Melanocyte of skin (primary cell): ENCODE measurements at places on chromosomes 1 and 21. TPM values are rescaled to one million over a fixed set of nuclear protein-coding genes. Genes with fewer than 3 reads are reported as not detected.

Gene NKAIN1
- total RNA-seq = under 0.01 and 1.0 TPM in 2 replicates

Gene MTFR1L
- total RNA-seq = 41.0 and 60.0 TPM in 2 replicates

Gene C8B
- not detected in 2 replicates for total RNA-seq

Gene NES
- 26.6 and 28.5 TPM in 2 replicates for total RNA-seq

Gene SELL
- under 0.01 TPM in 2 replicates for total RNA-seq

Gene PIAS3
- 5.2 and 9.5 TPM in 2 replicates for total RNA-seq

Gene PPIAL4G
- not detected in 2 replicates for total RNA-seq

Gene CRYAA
- total RNA-seq = not detected in 2 replicates

Gene ASPM
- total RNA-seq = 18.5 and 22.7 TPM in 2 replicates

Gene PRAMEF10
- total RNA-seq = not detected in 2 replicates

Gene SPATA46
- not detected in 2 replicates for total RNA-seq

Gene CXADR
- 6.5 and 22.0 TPM in 2 replicates for total RNA-seq

Gene ADAMTS4
- 15.3 and 18.6 TPM in 2 replicates for total RNA-seq

Gene SLAMF9
- 8.2 and 14.3 TPM in 2 replicates for total RNA-seq

Gene CCDC27
- total RNA-seq = not detected in 2 replicates

Gene PLA2G4A
- 17.4 and 28.9 TPM in 2 replicates for total RNA-seq

Gene SPRR2E
- total RNA-seq = not detected in 2 replicates

Gene PRAMEF33
- not detected in 2 replicates for total RNA-seq

Gene CLCA1
- not detected in 2 replicates for total RNA-seq

Gene NBPF8
- total RNA-seq = 3.8 and 9.8 TPM in 2 replicates

Gene OR6N1
- total RNA-seq = not detected in 2 replicates

Gene CFH
- 3.5 and 3.7 TPM in 2 replicates for total RNA-seq

Gene OR10J1
- not detected in 2 replicates for total RNA-seq

Gene C1QA
- not detected in 2 replicates for total RNA-seq

Gene CATSPERE
- total RNA-seq = 4.5 and 4.7 TPM in 2 replicates

Gene LENEP
- total RNA-seq = 0.67 and 1.7 TPM in 2 replicates

Gene KRTAP10-9
- total RNA-seq = not detected in 2 replicates

Gene BNIPL
- total RNA-seq = under 0.01 TPM in 1 of 2 replicates, not detected in the other

Gene RHOU
- 0.34 and 0.36 TPM in 2 replicates for total RNA-seq

Gene LGALS8
- 80.0 and 94.6 TPM in 2 replicates for total RNA-seq

Gene LAMC1
- total RNA-seq = 157 and 256 TPM in 2 replicates

Gene GJB4
- total RNA-seq = not detected in 2 replicates

Gene NTMT2
- total RNA-seq = not detected in 2 replicates

Gene CASQ1
- not detected in 2 replicates for total RNA-seq

Gene PRKCZ
- total RNA-seq = 4.1 and 4.4 TPM in 2 replicates

Gene ATP8B2
- 88.3 and 112 TPM in 2 replicates for total RNA-seq
